Substantia nigra (tissue), 51 donors: ENCODE measurements at places on chromosomes 6 and 20.

- DNase-seq, result no peak
These were observed 999 bp upstream of the EHMT2 start for GRCh38 chr6:31898383-31899011.

DNA sequence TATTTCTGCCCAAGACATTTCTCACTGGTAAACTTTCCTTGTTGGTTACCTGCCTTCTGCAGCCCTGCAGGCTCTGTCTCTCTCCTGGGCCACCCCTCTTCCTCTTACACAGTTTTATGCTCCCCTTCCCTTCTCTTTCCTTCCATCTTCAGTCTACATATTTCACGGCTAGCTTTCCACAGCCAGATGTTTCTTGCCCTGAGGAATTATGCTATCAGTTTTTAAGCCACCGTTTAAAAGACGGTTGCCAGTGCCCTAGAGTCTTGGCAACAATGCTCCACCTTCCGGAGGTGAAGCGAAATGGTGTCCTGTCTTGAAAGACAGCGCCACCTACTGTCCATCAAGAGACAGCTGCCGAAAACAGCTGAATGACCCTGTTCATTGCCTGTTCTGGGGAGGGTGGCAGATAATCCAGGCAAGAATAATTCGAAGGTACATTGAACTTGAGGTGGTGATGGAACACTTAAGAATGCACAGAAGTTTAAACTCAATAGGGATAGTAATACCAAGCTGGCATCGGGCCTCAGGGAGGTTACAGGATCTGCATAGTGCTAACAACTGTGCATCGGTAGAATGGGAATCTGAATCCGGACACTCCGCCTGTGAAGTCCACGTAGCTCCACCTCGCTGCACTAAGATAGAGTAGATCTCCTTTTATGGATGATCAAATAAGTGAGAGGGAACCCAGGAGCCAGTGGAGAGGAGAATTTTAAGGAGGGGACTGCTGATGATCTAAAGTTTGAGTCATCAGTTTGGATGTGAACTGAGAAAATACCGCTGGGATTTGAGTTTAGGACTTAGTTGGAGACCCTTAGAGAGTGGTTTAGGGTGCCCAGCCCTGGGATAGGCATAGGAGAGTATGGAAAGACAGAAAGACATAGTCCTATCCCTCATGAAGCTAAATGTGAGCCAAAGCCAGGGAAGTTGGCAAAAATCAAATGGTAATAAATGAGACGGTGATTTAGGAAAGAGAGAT lies 4.8 kb upstream of the TRIM40 start:
- DNase-seq, result peak; percentile 8

GRCh38 chr20:12528591-12529041 lies 480.2 kb upstream of the SPTLC3 start:
- DNase-seq, result no peak

GRCh38 chr6:77010931-77011542 lies 452.3 kb downstream of the HTR1B start:
- DNase-seq, result no peak

GRCh38 chr6:1385129-1386037 lies 4.0 kb upstream of the FOXF2 start:
- no peak for DNase-seq

GRCh38 chr6:15299430-15300131 lies 53.7 kb downstream of the JARID2 start:
- DNase-seq, result no peak

DNA sequence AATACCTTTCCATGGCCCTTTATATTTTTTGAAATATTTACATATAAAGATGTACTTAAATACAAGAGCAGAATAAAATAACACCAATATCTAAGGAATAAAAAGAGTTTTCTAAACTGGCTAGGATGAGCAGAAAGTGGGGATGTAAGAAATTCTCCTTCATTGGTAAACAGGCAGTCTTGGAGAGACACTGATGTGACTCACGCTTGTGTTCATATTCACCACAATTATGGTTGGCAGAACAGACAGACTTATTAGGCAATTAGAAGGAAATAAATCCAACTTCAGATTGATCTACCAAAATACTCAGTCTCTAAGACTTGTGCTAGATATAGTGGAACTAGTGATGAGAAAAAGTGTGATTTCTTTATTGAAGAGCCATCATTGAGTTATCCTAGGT lies 463.7 kb downstream of the CDC5L start:
- no peak for DNase-seq

DNA sequence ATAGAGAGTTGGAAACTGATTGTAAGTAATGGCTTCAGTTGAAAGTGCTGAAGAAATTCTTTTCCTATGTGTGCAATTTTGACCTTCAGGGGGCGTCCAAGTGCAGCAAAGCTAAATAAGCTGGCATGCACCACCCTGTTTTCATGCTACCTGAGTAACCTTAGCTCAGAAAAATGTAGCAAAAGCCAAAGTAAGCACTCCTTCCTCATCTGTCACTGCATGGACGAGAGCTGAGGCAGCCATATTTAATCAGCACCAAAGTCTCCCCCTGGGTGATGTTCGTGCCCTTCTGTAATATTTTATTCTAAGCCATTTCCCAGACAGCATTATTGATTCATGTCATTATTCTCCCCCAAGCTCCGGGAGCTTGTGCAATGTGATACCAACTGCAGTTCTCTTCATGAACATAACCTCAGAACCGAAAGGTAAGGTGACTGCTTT lies 123.1 kb downstream of the RPS12 start:
- peak; percentile 21 for DNase-seq

DNA sequence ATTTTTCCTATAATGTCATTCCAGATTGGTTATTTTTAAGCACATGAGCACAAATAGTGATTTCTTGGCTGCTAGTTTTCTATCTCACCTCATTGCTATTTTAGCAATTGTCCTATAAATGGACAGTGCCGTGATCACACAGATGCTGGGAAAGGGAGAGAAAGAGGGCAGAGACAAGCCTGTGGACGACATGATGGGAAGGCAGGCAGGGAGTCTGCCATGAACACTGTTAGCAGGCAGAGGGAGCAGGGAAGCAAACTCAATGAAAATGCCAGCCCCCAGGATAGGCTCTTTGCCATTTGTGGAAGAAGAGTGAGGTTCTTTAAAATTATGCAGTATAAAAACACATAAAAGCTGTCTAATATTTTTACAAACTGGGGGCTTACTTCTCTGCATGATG lies 96.8 kb downstream of the ADTRP start:
- DNase-seq, result no peak

GRCh38 chr6:130778946-130779657 lies 48.1 kb upstream of the SMLR1 start:
- no peak for DNase-seq

DNA sequence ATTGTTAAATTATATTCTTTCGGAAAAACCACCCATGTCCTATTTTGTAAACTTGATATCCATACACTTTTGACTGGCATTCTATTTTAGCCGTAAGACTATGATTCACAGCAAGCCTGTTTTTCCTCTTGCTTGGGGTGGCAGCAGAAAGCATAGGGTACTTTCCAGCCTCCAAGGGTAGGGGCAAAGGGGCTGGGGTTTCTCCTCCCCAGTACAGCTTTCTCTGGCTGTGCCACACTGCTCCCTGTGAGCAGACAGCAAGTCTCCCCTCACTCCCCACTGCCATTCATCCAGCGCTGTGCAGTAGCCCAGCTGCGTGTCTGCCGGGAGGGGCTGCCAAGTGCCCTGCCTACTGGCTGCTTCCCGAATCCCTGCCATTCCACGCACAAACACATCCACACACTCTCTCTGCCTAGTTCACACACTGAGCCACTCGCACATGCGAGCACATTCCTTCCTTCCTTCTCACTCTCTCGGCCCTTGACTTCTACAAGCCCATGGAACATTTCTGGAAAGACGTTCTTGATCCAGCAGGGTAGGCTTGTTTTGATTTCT lies 2.1 kb upstream of the ESR1 start:
- no peak for DNase-seq

DNA sequence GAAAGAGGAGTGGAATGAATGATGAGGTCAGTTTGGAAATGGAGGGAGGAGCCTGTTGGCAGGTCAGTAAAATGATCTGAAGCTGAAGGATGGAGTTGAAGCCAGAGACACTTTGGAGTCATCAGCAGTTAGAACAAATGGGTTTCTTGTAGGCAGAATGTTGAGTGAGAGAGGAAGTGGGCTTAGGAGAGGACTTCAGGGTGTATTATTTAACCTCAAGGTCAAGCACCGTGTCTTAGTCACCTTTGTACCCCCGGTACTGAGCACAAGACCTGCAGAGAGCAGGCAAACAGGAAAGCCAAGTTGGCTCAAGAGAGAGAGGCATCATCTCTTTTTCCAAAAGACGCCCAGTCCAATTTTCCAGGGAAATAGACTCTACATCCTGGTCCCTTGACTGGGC lies 23.3 kb downstream of the C20orf173 start:
- DNase-seq, result no peak

DNA sequence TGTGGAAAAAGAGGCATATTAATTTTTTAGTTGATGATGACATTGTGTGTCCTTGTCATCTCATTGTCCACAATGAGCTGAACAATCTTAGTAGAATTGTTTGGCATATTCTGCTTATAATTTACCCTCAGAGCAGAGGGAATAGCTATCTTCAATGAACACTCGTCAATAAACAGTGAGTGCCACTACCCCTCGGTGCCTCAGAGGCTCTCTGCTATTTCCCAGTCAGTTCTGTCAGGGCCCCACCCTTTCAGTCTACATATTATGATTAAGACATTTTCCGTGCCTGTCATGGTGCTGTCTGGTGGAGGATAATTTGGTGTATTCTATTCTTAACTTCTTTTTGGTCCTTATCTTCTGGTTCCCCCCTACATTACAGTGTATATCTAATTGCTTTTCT lies 31.2 kb downstream of the NUS1 start:
- no peak for DNase-seq

GRCh38 chr6:138103871-138104270 lies 3.3 kb downstream of the PERP start:
- no peak for DNase-seq

GRCh38 chr6:168576388-168576787 lies 135.4 kb downstream of the SMOC2 start:
- no peak for DNase-seq

- DNase-seq, result no peak
These were observed 114.8 kb downstream of the MOXD1 start for GRCh38 chr6:132286298-132287019.

DNA sequence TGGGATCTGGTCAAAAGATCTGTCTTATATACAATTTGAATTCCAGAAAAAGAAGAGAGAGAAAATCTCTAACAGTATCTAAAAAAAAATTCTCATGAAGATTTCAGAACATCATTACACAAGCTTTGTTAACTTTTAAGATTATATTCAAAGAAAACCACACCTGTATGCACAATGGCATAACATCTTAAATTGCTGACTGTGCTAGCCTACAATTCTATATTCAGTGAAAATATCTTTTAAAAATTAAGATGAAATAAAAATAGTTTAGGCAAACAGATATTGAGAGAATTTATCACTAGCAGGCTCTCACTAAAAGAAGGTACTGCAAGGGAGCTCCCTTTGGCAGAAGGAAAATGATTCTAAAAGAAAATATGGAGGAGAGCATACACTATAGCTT lies 100.3 kb downstream of the BCKDHB start:
- no peak for DNase-seq

DNA sequence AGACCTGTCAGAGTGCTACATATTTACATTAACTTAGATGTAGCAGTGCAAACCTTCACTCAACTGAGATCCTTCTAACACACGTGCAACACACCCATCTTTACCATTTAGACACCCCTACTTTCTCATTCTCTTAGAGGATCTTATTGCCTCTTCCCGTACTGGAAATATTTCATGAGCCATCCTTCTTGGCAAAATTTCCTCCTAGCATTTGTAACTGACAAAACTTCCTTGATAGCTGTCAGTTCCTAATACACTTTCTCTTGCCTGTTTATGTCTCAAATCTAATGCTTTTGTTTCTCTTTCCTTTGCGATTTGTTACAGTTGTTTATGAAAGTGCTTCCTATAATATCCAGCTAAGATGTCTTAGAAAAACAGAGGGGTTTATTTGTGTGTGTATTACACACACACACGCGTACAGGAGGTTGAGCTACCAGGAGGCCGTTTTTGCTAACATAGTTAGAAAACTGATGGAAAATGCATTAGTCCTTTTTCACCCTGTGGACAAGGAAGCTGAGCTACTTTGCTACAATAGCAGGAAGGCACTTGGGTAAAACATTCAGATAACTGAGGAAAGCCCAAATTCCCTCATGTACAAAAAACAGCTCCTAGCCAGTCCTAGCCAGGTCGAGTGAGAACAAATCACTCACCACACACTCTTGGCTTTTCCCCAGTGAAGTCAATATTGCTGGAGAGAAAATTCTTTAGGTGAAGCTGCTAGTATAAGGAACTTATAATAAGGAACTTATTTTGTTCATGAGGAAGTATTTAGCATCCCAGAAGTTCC lies 153.6 kb downstream of the NFATC2 start:
- DNase-seq, result no peak

DNA sequence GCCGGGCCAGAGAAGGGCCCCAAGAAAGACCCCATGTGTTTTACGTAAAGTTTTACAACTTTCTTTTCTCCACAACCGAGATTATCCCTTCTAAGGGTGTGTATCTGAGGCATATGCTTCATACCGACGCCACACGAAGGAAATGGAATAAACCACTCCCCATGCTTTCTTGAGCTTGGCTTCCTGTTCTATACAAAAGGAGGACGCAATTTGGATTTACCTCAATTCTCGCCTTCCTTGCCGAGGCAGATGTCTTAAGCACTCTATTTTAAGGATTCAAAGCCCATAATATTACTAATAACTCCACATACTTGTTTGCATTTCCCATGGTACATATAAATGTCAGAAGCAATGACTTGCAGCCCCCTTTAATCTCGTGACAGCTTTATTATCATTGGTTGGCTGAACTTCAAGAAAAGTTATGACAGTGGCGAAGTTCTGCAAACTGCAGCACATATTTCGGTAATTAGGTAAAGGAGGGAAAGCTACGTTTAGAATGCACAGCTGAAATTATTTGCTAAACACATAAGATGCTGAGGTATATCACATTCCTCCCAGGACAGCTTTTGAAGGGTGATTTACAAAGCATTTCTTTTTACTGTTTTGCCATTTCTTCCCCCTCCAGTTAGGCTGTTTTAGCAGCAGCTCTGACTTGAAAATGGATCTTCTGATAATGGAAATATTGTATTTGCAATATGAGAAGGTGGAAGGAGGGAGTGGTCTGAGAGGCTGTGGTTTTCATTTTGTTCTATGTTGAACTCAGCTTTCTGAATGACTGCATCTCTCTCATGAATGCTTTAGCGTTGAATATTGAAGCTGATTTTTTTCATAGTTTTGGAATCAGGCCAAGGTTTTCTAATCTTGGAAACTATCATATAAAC lies 330.5 kb downstream of the EPHA7 start:
- DNase-seq, result no peak

DNA sequence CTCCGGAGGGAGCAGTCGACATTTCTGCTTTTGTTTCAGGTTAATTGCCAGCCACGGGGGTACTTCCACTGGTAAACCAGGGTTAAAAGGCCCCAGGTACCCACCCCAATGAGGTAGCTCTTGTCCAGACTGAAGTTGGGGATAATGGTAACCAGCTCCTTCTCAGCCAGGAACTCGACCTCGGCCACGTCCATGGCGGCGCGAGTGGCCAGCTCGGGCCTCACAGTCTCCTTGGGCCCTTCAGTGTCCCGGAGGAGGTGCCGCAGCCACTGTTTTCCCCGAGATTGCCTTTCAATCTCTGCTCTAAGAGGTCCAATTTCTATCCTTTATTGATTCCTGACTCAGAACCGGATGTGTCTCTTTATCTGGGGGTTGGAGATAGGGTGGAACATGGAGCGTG lies 13.7 kb downstream of the ARHGAP40 start:
- no peak for DNase-seq
